ENCODE measurements at places on chromosomes 5 and 9.

DNA sequence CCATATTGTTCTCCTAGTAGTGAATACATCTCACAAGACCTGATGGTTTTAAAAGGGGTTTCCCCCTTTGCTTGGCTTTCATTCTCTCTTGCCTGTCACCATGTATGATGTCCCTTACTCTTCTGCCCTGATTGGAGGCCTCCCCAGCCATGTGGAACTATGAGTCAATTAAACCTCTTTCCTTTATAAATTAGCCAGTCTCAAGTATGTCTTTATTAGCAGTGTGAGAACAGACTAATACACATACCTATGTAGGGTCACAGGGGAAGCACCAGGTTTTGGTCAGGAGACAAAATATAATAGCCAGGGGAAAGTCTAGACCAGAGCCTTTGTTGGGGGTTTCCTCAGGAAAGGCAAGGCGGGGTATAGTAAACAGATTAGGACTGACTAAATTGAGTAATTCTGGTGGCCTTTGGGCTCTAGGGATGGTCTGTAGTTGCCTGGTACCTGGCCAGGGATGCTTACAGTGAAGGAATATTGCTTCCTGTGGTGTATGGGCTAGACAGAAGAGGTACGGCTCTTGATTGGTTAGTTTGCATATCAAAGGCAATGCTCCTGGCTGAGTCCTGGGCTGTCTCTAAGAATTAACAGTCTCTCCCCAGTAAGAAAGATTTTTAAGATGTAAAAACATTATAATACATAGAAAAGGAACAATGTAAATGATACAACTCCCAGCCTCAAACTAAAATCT lies 254.5 kb downstream of the ELAVL2 start:
- no peak for DNase-seq

DNA sequence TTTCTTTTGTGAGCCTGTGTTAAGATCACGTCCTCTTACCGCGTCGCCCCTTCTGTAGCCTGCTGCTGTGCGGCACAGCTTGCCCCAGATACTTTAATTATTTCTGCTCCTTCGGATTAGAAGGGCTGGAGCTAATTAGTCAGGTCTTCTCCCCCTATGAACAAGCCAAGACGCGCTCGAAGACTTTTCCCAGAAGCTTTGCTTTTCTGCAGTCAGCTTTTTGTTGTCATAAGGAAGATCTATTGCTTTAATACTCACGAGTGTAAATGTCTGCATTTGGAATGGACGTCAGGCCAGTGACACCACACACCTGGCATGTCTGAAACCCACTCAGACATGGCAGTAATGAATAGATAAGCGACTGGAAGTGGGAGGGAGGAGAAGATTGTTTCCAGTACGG lies 37.0 kb downstream of the PRUNE2 start:
- no peak for DNase-seq

DNA sequence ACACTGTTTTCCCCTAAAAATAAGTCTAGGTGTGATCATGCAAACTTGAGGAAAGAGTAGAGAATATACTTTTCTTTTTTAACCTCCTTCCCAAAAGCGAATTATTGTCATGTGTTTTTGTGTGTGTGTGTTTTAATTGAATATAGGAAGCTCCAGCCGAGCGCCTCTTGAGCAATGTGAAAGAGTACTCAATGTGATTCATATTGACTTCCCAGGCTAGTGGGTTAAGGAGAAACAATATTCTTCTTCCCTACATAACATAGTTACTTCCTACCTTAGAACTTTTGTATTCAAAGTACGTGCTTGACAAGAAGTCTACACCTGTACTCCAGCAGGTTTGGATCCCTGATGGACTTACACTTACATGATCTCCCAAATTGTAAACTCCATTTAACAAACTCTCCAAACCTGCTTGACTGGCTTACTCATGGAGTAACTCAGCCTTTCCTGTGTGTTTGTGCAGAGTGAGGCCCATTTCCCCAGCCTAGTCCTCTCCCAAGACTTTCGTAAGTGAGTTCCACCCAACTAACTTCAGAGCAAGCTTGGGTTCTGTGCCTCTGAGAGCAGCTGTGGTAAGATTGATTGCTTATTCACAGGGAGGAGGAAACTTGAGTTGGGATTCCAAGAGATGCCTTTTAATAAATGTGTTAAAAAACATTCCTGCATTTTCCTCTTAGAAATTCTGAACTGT lies 9.3 kb downstream of the SLC28A3 start:
- DNase-seq: no peak

DNA sequence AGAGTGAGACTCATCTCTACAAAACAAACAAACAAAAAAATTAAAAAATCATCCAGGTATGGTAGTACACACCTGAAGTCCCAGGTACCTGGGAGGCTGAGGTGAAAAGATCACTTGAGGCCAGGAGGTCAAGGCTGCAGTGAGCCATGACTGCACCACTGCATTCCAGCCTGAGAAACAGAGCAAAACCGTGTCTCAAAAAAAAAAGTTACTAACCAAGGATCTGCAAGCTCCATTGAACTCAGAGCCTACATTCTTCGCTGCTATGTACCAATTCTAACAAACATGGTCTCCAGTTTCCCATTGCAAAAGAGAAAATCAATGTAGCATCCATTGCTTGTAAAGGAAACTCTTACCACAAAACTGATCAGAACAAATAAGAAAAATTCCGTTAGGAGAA lies 33.5 kb downstream of the MTMR12 start:
- DNase-seq: no peak

DNA sequence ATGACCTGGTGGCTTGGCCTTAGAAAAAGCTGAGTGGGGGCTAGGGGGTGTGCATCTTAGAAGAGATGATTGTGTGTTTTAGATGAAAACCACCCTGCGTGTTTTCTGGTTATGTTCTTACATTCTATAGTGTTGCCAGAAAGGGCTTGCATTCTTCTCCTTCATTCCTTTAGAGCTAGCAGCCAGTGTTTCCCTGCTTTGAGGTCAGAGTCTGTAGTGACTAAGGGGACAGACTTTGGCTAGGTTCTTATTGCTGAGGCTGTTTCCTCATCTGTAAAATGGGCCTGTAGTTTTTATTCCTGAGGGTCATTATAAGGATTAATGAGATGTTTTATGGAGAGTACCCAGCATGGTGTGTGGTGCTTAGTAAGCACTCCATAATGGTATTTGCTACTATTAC lies 6.4 kb downstream of the MAST4 start:
- DNase-seq: no peak
